ENCODE measurements at places on chromosomes 7 and 10.

GRCh38 chr7:51593628-51594027 lies 277.0 kb upstream of the COBL start:
- H3K4me1 ChIP-seq: no peaks in the 10 kb centered on the region
- no peak overlapping the region for H3K4me3 ChIP-seq
- H3K36me3 ChIP-seq: no peaks in the 10 kb centered on the region

DNA sequence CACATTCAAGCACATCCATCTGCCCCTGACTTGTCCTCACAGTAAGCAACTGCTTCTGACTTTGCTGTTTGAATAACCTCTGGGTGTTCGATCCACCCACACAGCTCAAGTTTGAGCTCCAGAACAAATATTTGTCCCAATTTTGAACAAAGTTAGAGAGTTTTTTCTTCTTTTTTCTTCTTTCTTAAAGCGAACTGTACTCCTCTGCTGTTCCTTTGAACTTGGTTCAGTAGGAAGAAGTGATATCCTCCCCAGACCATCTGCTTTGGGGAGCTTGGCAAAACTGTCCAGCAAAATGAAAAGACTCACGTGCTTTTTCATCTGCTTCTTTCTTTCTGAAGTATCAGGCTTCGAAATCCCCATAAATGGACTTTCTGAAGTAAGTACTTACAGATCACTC lies at the start of gene ITIH2:
Gene ITIH2 (plus strand): TSS at position 177 of the 400 bp plus-strand sequence. CDS start 119 bp downstream, at position 296.
- no peak within 1 kb of the TSS for H3K4me3 ChIP-seq
- H3K27me3 ChIP-seq: peaks cover 25% of the 10 kb centered on the region
- no peaks in the 10 kb centered on the region for H3K4me1 ChIP-seq

- H3K27ac ChIP-seq: no peak overlapping the region
- no peak overlapping the region for H3K4me3 ChIP-seq
- H3K4me1 ChIP-seq: no peaks in the 10 kb centered on the region
- H3K27me3 ChIP-seq: peaks cover 25% of the 10 kb centered on the region
- no peak for DNase-seq
Observed at GRCh38 chr7:26535483-26536007, 243.9 kb downstream of the SNX10 start.

- no peak overlapping the region for H3K4me3 ChIP-seq
- peaks cover 3% of the 10 kb centered on the region for H3K27me3 ChIP-seq
- H3K36me3 ChIP-seq: no peaks in the 10 kb centered on the region
- no peaks in the 10 kb centered on the region for H3K4me1 ChIP-seq
Observed at GRCh38 chr10:69687426-69687825, 57.4 kb downstream of the FAM241B start.

- H3K27me3 ChIP-seq: peaks cover 14% of the 10 kb centered on the region
- H3K36me3 ChIP-seq: peaks cover 27% of the 10 kb centered on the region
Observed at GRCh38 chr10:110244550-110244949, 37.1 kb downstream of the MXI1 start.

- no peaks in the 10 kb centered on the region for H3K4me1 ChIP-seq
- H3K27me3 ChIP-seq: no peaks in the 10 kb centered on the region
- H3K27ac ChIP-seq: no peak overlapping the region
- no peaks in the 10 kb centered on the region for H3K36me3 ChIP-seq
Observed at GRCh38 chr7:152910545-152911225, 151.1 kb downstream of the ACTR3B start.

- H3K4me1 ChIP-seq: no peaks in the 10 kb centered on the region
- no peak for DNase-seq
- no peak overlapping the region for H3K4me3 ChIP-seq
- H3K27ac ChIP-seq: no peak overlapping the region
- H3K27me3 ChIP-seq: no peaks in the 10 kb centered on the region
Observed at GRCh38 chr10:112739592-112740353, 210.3 kb upstream of the TCF7L2 start.

- no peak overlapping the region for H3K4me3 ChIP-seq
- no peak overlapping the region for H3K27ac ChIP-seq
- H3K36me3 ChIP-seq: no peaks in the 10 kb centered on the region
- H3K4me1 ChIP-seq: no peaks in the 10 kb centered on the region
Observed at GRCh38 chr10:78604721-78605120, 464.0 kb upstream of the ZMIZ1 start.

GRCh38 chr10:112510384-112510783 lies 63.4 kb downstream of the VTI1A start:
- peaks cover 8% of the 10 kb centered on the region for H3K36me3 ChIP-seq
- H3K27ac ChIP-seq: no peak overlapping the region
- no peaks in the 10 kb centered on the region for H3K27me3 ChIP-seq
- H3K4me1 ChIP-seq: peaks cover 19% of the 10 kb centered on the region

- H3K27ac ChIP-seq: no peak overlapping the region
- H3K27me3 ChIP-seq: no peaks in the 10 kb centered on the region
- DNase-seq: no peak
- H3K4me1 ChIP-seq: peaks cover 10% of the 10 kb centered on the region
- no peak overlapping the region for H3K4me3 ChIP-seq
- H3K36me3 ChIP-seq: peaks cover 16% of the 10 kb centered on the region
Observed at GRCh38 chr10:124498056-124498455, 36.4 kb downstream of the LHPP start.

DNA sequence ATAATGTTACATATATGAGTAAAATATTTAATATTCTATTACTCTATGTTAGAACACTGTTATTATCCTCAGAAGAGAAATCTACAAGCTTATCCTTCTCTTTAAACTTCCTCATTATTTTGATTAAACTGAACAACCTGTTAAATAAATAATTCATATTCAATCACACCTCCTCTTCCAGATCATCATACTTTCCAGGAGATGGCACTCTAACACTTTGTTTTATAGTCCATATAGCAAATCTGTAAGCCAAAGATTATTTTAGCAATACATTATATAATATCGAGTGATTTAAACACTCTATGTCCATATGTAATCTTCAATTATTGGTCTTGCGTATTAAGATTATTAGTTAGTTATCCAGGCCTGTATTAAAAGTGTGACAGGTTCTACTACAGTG lies 694.1 kb downstream of the ANKRD7 start:
- no peak for DNase-seq
- no peaks in the 10 kb centered on the region for H3K27me3 ChIP-seq
- no peaks in the 10 kb centered on the region for H3K4me1 ChIP-seq
- no peak overlapping the region for H3K27ac ChIP-seq

GRCh38 chr7:156820445-156821063 lies 72.4 kb downstream of the LMBR1 start:
- H3K27ac ChIP-seq: no peak overlapping the region
- H3K36me3 ChIP-seq: peaks cover 2% of the 10 kb centered on the region
- H3K4me3 ChIP-seq: no peak overlapping the region
- no peaks in the 10 kb centered on the region for H3K4me1 ChIP-seq
